ENCODE measurements at places on chromosomes 5 and 9.

DNA sequence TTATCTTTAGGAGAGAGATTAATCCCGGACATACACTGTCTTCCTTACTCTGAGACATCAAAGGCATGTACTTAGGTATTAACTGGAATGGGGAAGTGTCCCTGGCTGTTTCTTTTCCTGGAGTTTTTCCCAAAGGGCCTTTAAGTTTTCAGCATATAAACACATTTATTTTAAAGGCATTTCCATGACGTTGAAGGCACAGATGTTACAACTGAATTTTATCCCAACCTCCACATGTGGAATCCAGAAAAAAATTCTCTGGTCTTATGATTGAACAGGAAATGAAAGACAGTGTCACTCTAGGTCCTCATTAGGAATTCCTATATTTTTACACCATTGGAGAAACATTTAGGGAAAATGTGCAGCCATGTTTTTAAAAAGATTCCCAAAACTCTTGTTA is 41.6 kb upstream of the SHOC1 start:
- no peak for DNase-seq

GRCh38 chr5:139445325-139446170 is 6.2 kb upstream of the DNAJC18 start:
- no peak for DNase-seq

GRCh38 chr5:130109152-130109551 is 204.9 kb downstream of the CHSY3 start:
- peak; percentile 6 for DNase-seq

DNA sequence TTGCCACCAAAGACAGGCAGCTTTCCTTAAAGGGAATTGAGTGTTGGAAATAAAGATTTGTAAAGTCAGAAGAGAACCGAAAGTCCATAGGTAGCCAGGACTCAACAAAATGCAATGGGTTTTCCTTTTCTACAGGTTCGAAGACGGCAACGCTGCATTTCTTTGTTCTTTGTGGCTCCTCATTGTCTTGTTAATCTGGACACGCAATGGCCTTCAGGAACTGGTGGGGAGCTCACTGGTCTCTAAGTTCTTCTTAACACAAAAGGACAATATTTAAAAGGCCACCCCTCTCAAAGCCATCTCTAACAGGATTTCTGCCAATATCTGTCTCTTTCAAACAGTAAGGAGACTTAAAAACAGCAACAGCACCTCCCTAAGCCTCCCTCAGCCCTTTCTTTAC is 170.6 kb downstream of the RMI1 start:
- DNase-seq = no peak

- DNase-seq = no peak
These were observed 107.3 kb downstream of the CD180 start for GRCh38 chr5:67089200-67089725.

DNA sequence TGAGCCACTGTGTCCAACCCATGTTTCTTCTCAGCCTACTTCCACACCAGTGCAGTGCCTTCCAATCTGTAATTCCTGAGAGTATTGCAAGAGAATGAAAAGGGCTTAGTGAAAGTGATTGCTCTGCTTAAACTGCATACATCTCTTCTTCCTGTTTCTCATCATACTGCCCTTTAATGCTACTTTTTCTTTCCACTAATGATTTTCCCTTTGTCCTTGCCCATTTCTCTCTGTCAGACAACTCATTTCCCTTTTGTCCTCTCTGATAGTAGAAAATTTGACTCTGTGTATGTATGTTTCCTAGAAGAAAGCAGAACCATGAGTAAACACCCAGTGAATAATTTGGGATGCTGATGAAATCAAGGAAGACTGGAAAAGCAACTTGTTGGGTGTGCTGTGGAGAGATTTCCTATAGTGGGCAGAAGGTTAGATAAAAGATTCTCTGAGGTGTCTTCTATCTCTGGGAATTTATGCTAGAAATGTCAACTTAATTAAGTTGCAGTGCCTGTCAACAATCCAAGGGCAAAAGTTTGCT is 102.2 kb upstream of the CHD1 start:
- no peak for DNase-seq

GRCh38 chr9:104923740-104924139 is 4.2 kb downstream of the ABCA1 start:
- DNase-seq = peak; percentile 60

Measured in germinal center (tissue), 1 donor.